Cardiac ventricle fibroblast (primary cell): ENCODE measurements at places on chromosomes 16 and 17. TPM values are rescaled to one million over a fixed set of nuclear protein-coding genes. Genes with fewer than 3 reads are reported as not detected.

The TP53TG3F gene
- not detected in 2 replicates for total RNA-seq

The KRTAP4-3 gene
- not detected in 2 replicates for total RNA-seq

The KCNJ2 gene
- total RNA-seq: 0.24 and 0.62 TPM in 2 replicates

The HSF5 gene
- not detected in 2 replicates for total RNA-seq

The CCDC200 gene
- total RNA-seq: not detected in 2 replicates

The RPRML gene
- not detected in 2 replicates for total RNA-seq

The APOBR gene
- total RNA-seq: not detected in 2 replicates

The SLX4 gene
- total RNA-seq: 2.7 and 3.2 TPM in 2 replicates
